ENCODE measurements at places on chromosomes 13 and 19.

GRCh38 chr19:11194656-11195558, 2.4 kb downstream of the KANK2 start:
- DNase-seq = no peak

- DNase-seq = no peak
These were observed 254.2 kb downstream of the COG6 start for GRCh38 chr13:39909634-39910033.

DNA sequence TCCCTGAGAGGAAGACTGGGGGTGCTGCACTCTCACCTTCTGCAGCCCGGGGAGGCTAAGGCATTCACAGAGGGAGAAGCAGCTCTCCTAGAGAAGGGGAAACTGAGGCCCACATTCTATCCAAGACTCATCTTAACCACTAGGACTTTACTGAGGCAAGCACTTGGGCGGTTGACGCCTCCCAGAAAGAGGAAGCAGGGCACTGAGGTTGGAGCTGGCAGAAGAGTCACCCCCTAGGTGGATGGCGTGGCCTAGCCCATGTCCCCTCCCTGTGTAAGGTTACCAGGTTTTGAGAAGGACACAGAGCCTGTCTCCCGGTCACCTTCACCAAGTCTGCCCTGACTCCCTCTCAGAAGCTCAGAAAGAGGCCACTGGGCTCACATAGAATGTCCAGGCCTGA, 2.7 kb downstream of the S1PR2 start:
- DNase-seq = no peak

GRCh38 chr13:21541980-21542379, 62.0 kb downstream of the MICU2 start:
- DNase-seq = no peak

- DNase-seq = no peak
These were observed 9.2 kb downstream of the NOSIP start for GRCh38 chr19:49570997-49571676.

GRCh38 chr19:5927441-5927821, 13.4 kb downstream of the CAPS start:
- DNase-seq = no peak

DNA sequence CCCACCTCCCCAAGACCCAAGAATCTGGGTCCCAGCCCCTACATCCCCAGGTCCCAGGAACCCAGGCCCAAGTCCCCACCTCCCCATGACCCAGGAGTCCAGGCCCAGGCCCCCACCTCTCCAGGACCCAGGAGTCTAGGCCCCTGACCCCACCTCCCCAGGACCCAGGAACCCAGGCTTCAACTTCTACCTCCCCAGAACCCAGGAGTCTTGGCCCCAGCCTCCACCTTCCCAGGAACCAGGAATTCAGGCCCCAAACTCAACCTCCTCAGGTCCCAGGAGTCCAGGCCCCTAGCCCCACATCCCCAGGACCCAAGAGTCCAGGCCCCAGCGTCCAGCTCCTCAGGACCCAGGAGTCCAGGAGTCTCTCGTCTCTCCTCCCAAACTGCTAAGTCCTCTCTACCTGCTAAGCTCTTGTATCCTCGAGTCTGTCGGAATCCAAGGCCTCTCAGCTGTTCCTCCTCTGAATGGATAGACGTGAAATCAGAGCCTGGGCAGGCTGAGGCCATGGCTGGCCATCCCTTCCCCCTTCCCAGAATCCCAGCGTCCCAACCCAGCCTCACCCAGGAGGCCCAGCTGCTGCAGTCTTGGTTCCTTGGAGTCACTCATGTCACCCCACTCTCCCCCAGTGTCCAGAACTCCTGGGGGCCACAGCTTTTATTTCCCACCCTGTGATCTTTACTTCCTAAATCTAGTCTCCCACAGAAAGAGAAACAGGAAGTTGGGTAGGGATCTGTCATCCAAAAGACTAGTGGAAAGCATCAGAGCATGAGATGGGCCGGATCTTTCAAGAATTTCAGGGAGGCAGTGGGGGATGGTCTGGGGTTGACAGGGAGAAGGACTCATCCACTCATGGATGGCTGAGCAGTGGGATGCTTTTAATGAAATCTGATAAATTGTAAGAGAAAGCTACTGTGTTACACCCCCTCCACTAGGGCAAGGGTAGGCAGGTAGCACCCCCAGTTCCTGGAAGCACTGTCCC, at the start of gene CD209:
CD209 (minus strand) TSS at position 632 of the 982 bp plus-strand sequence; CDS start at position 609, 23 bp downstream.
- DNase-seq = no peak

DNA sequence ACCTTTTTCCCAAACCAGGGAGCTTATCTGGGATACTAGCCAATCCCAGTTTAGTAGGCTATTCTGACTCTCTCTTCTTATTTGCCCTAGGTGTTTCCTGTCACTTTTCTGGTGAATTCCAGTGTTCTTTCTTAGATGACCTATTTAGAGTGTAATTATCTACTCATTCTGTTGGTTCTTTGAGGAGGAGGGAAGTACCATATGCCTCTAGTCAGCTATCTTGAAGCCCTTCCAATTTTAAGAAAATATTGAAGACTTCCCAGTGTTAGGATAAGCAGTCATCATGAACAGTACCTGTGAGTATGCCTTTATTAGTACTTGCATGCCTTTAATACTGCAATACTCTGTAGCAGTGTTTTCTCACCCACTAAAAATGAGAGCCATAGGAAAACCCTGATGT, 724.3 kb upstream of the SLITRK1 start:
- no peak for DNase-seq

GRCh38 chr19:48964205-48965039, 687 bp upstream of the FTL start:
- no peak for DNase-seq

Measured in AG04449 (cell line).